ENCODE measurements at places on chromosomes 11 and 22. TPM values are rescaled to one million over a fixed set of nuclear protein-coding genes. Genes with fewer than 3 reads are reported as not detected.
A peak's percentile ranks its signal among the peaks of the same experiment; 100 is the strongest.

- DNase-seq: no peak
These were observed 1.4 kb upstream of the CPT1A start for GRCh38 chr11:68843052-68843561.

DNA sequence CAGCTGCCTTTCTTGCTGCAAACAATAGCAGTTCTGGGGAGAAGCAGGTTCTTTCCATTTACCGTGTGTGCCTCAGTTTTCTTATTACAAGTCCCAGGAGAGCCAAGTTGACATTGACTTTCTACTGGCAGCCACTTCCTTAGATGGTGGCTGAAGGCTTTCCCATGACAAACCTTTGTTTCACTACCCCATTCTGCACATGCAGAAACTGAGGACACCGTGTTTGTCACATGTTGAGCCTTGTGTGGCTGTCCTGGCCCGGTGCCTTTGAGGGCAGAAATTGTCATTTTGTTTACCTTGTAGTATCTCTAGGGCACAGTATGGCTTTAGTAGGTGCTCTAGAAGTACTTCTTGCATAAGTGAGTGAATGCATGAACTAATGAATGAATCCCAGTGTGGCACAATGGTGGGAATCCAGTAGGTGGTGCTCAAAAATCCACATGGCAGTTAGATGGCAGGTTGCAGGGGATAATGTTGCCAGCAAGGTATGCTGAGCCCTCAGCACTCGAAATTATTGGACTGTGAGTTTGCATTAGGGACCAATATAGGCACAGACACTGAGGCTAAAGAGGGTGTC is 101.6 kb downstream of the CSNK2A3 start:
- DNase-seq: no peak

CHST1 gene
- 8.9 TPM for polyA plus RNA-seq

DNA sequence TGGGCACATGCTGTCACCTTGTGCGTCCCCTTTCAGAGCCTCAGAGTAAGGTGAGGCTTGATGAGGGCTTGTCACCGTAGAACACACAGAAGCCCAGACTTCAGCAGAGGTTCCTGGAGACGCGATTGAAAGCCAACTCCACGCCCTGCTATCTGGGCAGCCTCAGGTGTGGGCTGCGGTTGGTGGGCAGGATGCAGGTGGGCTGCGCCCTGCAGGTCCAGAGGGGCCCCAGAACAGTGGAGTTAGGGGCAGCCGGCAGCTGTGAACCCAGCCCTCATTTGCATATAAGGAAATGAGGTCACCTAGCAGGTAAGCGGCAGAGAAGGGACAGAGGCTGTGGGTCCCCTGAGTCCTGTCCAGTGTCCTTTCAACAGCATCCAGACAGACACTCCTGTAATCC is 15.4 kb downstream of the PHLDA2 start:
- DNase-seq: no peak

MRGPRD gene
- not detected for polyA plus RNA-seq

DNA sequence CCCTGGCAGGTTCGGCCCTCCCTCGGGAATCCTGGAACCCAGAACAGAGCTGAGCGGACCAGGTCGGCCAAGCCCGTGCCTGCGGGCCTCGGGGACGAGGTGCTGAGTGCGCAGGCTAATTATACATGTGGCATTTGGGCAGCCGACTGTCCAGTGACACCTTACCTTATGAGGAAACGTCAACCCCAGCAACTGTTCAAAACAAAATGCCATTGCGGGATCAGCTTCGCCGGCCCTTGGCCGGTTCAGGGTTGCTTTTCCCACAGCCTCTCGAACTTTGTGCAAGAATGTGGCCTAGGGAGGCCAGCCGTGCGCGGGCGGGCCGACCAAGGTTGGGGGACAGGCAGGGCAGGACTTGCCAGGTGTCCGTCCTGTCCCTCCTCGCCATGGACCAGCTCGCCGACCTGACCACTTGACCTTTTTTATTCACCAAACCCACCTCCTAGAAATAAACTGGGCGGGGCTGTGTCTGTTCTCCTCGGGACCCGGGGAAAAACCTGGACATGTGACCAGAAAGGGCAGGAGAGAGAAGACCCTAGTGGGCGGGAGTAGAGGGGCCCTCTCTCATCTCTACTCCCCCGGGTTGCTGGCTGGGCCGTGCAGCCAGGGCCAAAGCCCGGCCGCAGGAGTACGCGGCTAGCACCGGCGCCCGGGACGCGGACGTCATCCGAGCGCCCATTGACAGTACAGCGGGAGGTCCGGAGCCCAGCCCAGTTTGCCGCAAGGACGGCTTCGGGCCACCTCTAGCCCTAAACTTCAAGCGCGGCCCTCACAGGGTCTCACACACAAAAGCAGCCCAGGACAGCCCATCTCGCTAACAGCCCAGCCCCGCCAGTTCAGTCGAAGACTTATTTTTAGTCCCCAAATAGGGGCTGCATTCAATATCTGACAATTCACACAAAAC is 134.3 kb upstream of the C11orf58 start:
- DNase-seq: peak; percentile 10

DNA sequence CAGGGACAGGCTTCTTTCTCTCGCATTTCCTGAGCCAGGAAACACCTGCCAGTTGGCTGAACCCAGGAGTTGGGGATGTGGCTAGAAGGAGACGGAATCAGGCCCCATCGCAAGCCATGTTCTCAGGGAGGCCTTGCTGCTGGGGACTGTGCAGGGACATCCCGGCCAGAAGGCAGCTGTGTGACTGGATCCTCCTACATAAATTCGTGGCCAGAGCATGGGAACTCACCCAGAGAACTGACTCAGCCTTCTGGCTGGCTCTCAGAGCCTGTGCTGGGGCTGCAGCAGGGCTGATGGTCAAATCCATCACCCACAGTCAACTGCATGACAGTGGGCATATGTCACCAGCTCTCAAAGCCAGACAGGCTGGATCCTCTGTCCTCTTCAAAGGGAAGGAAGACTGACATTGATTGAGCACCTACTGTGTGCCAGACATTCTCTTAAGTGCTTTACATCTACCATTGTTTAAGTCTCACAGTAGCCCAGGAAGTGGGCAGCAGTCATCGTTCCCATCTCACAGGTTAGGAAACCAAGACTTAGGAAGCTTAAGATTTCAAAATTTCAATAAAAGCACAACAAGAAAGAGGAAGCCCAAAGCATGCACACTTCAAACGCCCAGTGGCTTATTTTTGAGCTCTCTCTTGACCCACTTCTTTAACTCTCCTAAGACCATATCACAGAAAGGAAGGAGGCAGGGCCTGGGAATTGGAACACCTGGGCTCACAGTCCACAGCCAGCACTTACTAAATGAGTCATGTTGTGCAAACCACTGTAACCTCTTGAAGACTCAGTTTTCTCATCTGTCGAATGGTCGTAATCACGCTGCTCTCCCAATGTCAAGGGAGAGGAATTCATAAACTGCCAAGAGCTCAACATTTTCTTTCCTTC is 30.9 kb upstream of the CACNG2 start:
- no peak for DNase-seq

GRCh38 chr11:59755701-59756557 is 753 bp downstream of the STX3 start:
- DNase-seq: peak; percentile 26

TMPRSS6 gene
- polyA plus RNA-seq: 0.42 TPM

DNA sequence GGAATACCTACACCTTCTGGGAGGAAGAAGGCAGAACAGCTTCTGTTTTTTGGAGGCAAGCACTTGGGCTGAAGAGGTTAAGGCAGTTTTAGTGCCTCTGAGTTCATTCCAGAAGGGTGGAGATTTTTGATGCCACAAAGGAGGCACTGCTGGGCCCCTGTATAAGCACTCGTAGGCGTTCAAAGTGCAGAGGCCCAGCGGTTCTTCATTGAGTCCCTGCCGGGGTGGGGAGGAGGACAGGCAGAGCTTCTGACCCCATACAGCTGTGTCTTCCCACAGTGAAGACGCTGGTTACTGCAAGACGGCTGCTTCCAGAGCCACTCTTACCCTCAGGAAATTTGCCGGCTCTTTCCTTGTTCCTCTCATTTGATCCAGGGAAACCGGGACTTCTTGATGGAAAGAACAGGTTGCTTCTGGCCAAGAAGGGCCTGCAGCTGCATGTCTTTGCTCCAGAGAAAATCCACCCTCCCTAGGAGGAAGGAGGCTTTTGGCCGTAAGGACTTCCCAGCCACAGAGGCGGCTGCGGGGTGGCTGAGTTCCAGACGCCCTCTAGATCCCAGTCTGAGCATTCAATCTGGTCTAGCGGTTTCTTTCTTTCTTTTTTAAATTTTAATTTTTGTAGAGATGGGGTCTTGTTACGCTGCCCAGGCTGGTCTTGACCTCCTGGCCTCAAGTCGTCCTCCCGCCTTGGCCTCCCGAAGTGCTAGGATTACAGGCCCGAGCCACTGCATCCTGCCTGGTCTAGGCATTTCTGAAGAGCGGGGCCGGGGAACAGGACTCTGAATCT is 9.4 kb downstream of the ADAMTS15 start:
- no peak for DNase-seq

DNA sequence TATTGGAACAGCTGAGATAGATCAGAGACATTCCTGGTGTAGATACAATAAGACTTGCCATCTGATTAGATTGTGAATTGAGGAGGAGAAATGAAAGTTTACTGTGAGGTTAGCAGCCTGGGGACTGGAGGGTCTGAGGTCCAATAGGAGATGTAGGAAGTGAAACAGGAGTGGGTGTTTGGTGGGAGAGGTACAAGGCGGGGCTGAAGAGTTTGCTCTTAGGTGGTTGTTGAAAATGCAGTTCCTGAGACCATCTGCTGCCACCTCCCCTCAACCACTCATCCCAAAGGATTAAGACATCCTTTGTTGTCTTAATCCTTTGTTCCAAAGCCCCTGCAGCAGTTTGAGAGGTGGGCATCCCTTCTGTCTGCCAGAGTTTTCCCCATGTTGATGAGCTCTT is 14.8 kb downstream of the PIWIL4 start:
- no peak for DNase-seq

OR51E2 gene
- polyA plus RNA-seq: 0.64 TPM

GRCh38 chr11:36394056-36394455 is 98.0 kb downstream of the PRR5L start:
- no peak for DNase-seq

JHY gene
- 12.6 TPM for polyA plus RNA-seq

- no peak for DNase-seq
These were observed 40.4 kb downstream of the ARFGAP2 start for GRCh38 chr11:47136327-47136726.

GAL gene
- not detected for polyA plus RNA-seq

- DNase-seq: no peak
These were observed 5.6 kb downstream of the AHNAK start for GRCh38 chr11:62540804-62541701.

DNA sequence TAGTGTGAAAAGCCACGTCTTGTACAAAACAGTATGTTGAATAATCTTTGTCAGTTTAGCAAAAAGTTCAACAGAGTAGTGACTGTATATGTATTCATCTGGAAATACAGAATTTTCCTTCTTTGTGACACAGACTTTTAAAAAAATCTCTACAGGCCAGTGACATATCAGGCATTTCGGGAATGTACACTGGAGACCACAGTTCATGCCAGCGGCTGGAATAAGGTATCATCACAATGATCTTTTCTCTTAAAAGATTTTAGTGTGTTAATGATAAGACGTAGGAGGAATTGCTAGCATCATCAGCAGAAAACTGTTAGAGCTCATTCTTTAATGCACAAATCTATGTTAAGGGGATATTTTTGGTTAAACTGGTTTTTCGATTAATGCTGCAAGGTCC is 57.4 kb downstream of the BCL2L13 start:
- DNase-seq: no peak

LSP1 gene
- 5.2 TPM for polyA plus RNA-seq

GRCh38 chr11:83566950-83567349 is 280.8 kb upstream of the CCDC90B start:
- no peak for DNase-seq

AP5B1 gene
- 9.5 TPM for polyA plus RNA-seq

NPTXR gene
- 4.6 TPM for polyA plus RNA-seq

UQCR10 gene
- polyA plus RNA-seq: 150 TPM

DNA sequence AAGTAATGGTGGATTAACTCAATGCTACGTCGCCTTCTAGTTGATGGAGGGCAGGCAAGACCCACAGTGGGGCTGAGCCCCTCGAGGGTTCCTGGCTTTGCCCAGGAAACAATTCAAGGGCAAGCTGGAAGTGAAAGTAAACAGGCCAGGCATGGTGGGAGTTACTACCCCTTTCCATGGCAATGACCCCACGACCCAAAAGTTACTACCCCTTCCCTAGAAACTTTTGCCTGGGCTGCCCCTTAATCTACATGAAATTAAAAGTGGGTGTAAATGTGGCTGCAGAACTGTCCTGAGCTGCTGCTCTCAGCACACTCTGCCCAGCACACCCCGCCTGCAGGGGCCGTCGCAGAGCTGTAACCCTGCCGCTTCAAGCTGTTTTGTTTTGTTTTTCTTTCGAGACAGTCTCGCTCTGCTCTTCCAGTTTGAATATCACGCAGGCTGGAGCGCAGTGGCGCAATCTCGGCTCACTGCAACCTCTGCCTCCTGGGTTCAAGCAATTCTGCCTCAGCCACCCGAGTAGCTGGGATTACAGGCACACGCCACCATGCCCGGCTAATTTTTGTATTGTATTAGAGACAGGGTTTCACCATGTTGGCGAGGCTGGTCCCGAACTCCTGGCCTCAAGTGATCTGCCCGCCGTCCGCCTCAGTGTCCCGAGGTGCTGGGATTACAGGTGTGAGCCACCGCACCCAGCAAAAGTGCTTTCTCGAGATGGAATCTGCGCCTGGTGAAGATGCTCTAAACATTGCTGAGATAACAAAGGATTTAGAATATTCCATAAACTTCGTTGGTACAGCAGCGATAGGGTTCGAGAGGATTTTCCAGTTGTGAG is 5.9 kb upstream of the RNH1 start:
- DNase-seq: no peak

GRCh38 chr22:33747576-33748180 is 172.6 kb downstream of the LARGE1 start:
- no peak for DNase-seq

DNAJB7 gene
- polyA plus RNA-seq: 0.28 TPM

DNA sequence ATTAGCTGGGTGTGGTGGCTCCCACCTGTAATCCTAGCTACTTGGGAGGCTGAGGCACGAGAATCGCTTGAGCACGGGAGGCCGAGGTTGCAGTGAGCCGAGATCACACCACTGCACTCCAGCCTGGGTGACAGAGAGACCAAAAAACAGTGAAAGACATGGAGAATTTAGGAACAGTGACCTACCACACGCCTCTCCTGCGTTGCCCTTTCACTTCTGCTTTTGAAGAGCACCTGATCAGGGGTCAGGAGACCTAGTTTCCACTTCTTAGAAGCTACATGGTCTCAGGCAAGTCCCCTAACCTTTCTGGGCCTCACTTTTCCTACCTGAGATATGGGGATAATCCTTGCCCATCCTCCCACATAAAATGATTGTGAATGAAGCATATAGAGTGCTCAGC is 12.2 kb downstream of the SLC35C1 start:
- no peak for DNase-seq
